ENCODE measurements at places on chromosomes 5 and 9.

DNA sequence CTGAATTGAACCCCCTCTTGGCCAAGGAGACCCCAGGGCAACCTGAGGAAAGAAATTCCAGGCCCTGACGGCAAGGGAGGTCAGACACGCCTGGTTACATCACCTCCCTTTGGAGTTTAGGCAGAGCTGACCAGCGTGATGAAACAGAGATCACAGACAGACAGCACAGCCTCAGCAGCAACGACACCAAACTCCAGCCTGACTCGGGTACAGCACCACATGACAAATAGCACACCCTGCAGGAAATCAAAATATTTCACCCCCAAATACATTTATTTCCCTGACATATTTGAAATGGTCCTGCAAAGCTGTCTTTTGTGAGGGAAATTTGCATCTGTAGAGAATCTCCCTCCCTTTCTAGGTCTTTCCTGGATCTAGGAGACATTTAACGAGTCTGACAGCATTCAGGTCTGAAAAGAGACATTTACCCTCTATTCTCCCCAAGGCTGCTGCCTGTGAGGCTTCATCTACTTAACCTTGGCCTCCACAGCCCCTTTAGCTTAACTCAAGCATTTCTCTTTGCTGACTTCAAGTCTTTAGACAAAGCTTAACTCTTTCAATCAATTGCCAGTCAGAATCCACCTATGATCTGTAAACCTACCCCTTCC is 2.6 kb downstream of the QSOX2 start:
- no peak for DNase-seq

DNA sequence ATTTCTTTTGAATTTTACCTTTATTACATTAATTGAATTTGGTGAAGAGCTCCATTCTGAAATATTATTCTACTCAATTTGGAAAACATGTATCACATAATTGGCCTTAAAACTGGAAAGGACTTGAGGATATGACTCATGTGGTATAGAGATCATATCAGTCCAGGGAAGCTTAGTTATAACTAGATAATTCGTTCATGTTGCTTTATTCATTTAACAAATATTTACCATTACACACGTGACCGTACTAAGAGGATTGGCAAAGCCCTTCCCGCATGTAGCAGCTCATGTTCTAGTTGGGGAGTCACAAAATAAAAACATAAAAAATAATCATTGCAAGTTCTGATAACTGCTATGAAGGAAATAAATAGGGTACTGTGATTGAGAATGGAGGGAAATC is 1816.5 kb downstream of the MAT2B start:
- DNase-seq, result no peak

DNA sequence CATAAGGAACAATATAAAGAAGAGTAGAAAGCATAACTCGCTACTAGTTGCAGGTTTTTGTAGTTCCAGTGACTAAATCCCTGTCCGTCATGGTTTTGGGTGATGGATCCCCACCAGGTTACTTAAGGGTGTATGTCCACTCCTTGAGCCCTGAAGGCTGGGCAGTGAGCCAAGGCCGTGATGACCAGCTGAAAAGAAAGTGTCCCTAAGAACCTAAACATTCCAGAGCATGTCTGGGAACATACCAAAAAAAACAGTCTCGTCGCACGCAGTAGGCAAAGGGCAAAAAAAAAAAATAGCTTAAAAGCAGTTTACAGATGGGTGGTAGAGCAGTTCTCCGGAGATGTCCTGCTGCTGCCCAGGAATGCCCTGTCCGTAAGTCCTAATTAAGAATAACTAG is 21.4 kb upstream of the SNAPC3 start:
- DNase-seq, result no peak

DNA sequence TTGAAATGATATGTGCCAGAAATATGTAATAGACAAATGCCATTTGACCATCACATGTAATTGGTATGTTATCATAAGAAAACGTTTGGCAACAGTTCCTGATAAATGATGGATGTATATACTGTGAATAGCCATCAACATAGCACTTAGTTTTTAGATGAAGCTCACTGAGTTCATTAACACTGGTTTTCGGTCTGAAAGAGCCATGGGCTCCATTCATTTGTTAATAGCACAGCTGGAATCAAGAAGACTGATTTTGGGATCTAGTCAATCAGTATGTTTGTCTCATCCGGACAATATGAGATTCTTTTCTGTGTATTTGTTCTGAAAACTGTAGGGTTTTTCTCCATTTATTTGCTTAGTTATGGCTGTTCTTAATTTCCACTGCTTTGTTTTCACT is 413.5 kb upstream of the CLINT1 start:
- no peak for DNase-seq

- DNase-seq, result no peak
These were observed 469.9 kb upstream of the TUSC1 start for GRCh38 chr9:26148128-26148527.

DNA sequence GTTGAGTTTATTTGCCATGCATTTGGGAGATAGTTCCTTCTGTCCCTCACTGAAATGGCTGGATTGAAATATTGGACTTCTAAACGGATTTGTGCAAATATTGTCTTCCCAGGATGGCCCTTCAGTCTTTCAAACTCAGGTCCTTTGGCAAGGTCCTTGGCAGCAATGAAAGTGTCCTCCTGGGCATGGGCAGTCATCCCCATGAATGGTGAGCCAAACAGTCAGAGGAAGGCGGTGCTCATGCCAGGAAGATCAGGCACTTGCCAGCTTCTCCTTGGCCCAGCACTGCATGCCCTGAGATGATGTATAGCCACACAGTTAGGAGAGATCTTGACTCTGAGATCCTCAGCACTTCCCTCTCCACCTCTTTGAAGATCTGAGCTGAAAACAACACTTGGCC is 221.4 kb upstream of the KLF4 start:
- no peak for DNase-seq

GRCh38 chr9:121721058-121721350 is 69.6 kb downstream of the DAB2IP start:
- no peak for DNase-seq
